Fibroblast of lung (primary cell): ENCODE measurements at places on chromosomes 4 and X. TPM values are rescaled to one million over a fixed set of nuclear protein-coding genes. Genes with fewer than 3 reads are reported as not detected.

KLKB1 gene
- total RNA-seq = 0.17 and 0.26 TPM in 2 replicates

MAGEE2 gene
- not detected in 2 replicates for total RNA-seq

TSC22D3 gene
- total RNA-seq = 32.4 and 51.5 TPM in 2 replicates

ITIH6 gene
- not detected in 2 replicates for total RNA-seq

OTOP1 gene
- not detected in 2 replicates for total RNA-seq

CHRDL1 gene
- total RNA-seq = 4.5 and 9.0 TPM in 2 replicates

PAGE2B gene
- total RNA-seq = not detected in 2 replicates

ASB9 gene
- total RNA-seq = 1.2 TPM in 1 of 2 replicates, not detected in the other

AMTN gene
- not detected in 2 replicates for total RNA-seq

TRAM1L1 gene
- 3.1 and 5.0 TPM in 2 replicates for total RNA-seq

CCDC149 gene
- 11.0 and 13.9 TPM in 2 replicates for total RNA-seq

THAP9 gene
- total RNA-seq = 5.6 and 6.2 TPM in 2 replicates

RTL5 gene
- total RNA-seq = 2.8 and 4.5 TPM in 2 replicates

GPM6B gene
- total RNA-seq = 0.99 and 1.0 TPM in 2 replicates

HOPX gene
- 3.3 and 11.4 TPM in 2 replicates for total RNA-seq

HNRNPDL gene
- total RNA-seq = 160 and 161 TPM in 2 replicates

OTUD6A gene
- not detected in 2 replicates for total RNA-seq

DUX4 gene
- not detected in 2 replicates for total RNA-seq

PRSS12 gene
- 27.5 and 59.9 TPM in 2 replicates for total RNA-seq

NPFFR2 gene
- total RNA-seq = not detected in 2 replicates

MAGEA9B gene
- not detected in 2 replicates for total RNA-seq

PIR gene
- 17.0 and 21.3 TPM in 2 replicates for total RNA-seq

GIMD1 gene
- not detected in 2 replicates for total RNA-seq

FGFR3 gene
- total RNA-seq = under 0.01 and 0.33 TPM in 2 replicates

C1GALT1C1 gene
- 24.4 and 27.4 TPM in 2 replicates for total RNA-seq

GYPE gene
- 1.2 and 1.3 TPM in 2 replicates for total RNA-seq

LNX1 gene
- 0.51 and 1.3 TPM in 2 replicates for total RNA-seq

CDS1 gene
- 0.26 and 0.33 TPM in 2 replicates for total RNA-seq

HTRA3 gene
- 2.6 and 2.8 TPM in 2 replicates for total RNA-seq

AMBN gene
- not detected in 2 replicates for total RNA-seq

PLXNB3 gene
- 1.0 and 4.3 TPM in 2 replicates for total RNA-seq

PRMT9 gene
- 10.3 and 14.4 TPM in 2 replicates for total RNA-seq

PPARGC1A gene
- 4.4 and 6.9 TPM in 2 replicates for total RNA-seq

BEX2 gene
- total RNA-seq = 2.8 and 5.9 TPM in 2 replicates

PRPS2 gene
- 25.3 and 44.2 TPM in 2 replicates for total RNA-seq

TCEAL6 gene
- total RNA-seq = not detected in 2 replicates

DEFB131A gene
- not detected in 2 replicates for total RNA-seq

PPP1R3F gene
- total RNA-seq = 6.8 and 10.8 TPM in 2 replicates

ANTXR2 gene
- 107 and 135 TPM in 2 replicates for total RNA-seq

INTS6L gene
- 4.1 and 5.1 TPM in 2 replicates for total RNA-seq

RPA4 gene
- 0.77 and 1.2 TPM in 2 replicates for total RNA-seq

SMIM10L2A gene
- total RNA-seq = 0.51 and 0.66 TPM in 2 replicates

WDR17 gene
- total RNA-seq = 2.1 and 4.5 TPM in 2 replicates

SOD3 gene
- total RNA-seq = 16.7 and 34.8 TPM in 2 replicates

TAF7L gene
- 0.33 and 0.51 TPM in 2 replicates for total RNA-seq

FGFBP2 gene
- not detected in 2 replicates for total RNA-seq

MTTP gene
- total RNA-seq = 0.26 and 0.83 TPM in 2 replicates
